ENCODE measurements at places on chromosomes 16 and 17. TPM values are rescaled to one million over a fixed set of nuclear protein-coding genes. Genes with fewer than 3 reads are reported as not detected.
A peak's percentile ranks its signal among the peaks of the same experiment; 100 is the strongest.

CDRT15 gene
- not detected for total RNA-seq

GRCh38 chr16:48676836-48677235 lies 66.9 kb upstream of the N4BP1 start:
- DNase-seq, result no peak

- DNase-seq, result peak; percentile 31
These were observed 106.2 kb downstream of the XYLT1 start for GRCh38 chr16:17364319-17365210.

CDR2 gene
- total RNA-seq, result 38.9 TPM

DNA sequence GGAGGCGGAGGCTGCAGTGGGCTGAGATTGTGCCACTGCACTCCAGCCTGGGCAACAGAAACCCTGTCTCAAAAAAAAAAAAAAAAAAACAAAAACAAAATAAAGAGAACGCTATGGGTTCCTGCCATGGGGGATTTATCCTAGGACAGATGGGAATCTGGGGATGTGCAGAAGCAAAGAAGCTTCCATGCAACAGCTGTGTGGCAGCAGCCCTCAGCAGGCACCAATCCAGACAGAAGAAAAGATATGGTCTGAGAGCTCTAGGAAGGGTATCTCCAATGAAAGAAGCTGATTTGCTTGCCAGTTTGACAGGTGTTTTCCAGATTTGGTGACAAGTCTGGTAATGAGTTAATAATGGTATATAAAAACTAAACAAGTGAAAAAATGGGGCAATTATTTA lies 11.6 kb downstream of the MYO19 start:
- no peak for DNase-seq

NEK8 gene
- 8.8 TPM for total RNA-seq

DNA sequence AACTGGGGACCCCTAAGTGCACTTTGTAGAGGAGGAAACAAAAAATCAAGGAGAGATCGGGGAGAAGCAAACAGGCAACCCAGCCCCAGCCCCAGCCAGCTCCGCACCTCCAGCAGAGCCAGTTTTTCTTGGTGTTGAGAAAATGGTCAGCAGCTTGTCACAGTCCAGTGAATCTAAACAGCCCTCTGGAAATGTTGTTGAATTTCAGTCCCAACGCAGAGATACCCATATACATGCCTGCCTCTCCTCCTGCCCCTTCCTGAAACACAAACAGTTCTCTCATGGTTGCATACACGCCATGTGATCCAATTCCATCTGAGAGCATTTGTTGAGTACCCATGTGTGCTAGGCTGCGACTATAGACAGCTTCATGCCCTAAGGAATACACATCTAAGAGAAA lies 42.4 kb upstream of the LHX1 start:
- DNase-seq, result no peak

- DNase-seq, result peak; percentile 43
These were observed 1.4 kb upstream of the TBC1D24 start for GRCh38 chr16:2473446-2473926.

All from CD8-positive, alpha-beta memory T cell (primary cell).